NCI-H446 (cell line): ENCODE measurements at places on chromosomes 5 and 9.

DNA sequence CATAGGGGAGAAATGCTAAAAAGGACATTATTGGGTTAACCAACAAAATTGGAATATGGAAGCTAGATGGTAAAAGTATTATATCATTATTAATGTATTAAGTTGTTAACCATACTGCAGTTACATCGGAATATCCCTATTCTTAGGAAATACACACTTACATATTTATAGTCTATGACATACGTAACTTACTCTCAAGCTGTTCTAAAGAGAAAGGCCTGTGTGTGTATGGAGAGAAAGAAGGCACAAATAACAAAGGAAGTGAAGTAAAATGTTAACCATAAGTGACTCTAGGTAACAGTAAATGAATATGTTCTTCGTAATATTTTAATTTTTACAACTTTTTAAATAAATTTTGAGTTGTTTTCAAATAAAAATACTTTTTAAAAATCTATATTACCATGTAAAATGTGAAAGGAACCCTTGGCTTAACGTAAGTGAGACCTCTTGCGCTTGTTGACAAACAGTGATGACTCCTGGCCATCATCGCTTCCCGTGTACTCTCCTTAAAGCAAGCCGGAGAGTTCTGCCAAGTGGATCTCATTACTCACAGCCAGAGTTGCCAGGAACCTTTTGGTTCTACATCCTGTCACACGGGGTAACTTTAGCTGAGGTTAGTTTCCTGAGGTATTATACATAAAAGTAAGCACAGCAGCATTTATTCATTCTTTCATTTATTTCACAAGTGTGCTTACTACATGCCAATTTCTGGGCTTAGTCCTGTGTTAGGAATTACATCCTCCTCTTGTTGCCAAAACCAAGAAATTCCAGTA lies 165.4 kb downstream of the EPB41L4A start:
- DNase-seq: no peak

- DNase-seq: no peak
Observed at GRCh38 chr9:97300586-97300985, 6.9 kb upstream of the CCDC180 start.

- no peak for DNase-seq
Observed at GRCh38 chr5:167920589-167920988, 370.9 kb upstream of the WWC1 start.

DNA sequence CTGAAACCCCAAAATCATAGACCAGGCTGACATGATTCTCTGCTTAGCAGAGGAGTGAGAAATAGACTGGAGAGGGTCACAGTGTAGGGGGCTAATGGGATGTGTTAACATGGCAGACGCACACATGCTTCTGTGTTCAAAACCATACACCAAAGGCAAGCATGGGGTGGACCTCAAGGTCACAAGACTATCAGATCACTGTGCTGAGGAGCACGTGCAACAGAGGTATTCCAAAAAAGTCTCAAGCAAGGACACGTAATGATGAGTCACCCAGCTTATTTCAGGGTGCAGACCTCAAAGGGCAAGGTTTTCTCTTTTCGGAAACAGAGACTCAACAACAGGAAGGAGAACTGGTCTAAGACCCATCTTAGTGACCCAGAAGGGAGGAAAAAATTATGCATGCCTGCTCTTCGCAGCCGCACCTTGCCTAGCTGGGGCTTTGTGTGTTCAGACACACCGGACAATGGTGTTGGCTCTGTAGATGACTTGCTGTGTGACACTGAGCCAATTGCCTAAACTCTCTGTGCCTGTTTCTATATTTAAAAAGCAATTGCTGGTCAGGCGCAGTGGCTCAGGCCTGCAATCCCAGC lies 20.3 kb downstream of the WHRN start:
- DNase-seq: no peak

DNA sequence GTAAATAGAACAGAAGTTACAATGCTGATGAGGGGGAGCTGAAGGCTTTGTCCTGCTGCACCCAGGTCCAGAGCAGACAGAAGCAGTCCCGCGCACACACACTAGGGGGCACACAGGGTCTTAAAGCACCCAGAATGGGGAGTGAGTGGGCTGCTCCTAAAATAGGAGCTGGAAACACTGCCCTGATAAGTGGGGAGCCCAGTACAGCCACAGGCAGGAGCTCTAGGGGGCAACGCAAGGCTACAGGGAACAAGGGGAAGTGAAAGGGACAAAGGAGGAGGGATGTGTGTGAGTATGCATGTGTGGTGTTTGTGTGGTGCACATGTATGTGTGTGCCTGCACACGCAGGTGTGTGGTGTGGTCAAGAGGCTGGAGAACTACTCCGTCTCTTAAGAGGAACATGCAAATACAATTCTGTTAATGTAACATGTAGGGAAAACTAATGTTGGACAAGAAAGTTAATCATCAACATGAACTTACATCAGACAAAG lies 191.5 kb downstream of the ROR2 start:
- no peak for DNase-seq

DNA sequence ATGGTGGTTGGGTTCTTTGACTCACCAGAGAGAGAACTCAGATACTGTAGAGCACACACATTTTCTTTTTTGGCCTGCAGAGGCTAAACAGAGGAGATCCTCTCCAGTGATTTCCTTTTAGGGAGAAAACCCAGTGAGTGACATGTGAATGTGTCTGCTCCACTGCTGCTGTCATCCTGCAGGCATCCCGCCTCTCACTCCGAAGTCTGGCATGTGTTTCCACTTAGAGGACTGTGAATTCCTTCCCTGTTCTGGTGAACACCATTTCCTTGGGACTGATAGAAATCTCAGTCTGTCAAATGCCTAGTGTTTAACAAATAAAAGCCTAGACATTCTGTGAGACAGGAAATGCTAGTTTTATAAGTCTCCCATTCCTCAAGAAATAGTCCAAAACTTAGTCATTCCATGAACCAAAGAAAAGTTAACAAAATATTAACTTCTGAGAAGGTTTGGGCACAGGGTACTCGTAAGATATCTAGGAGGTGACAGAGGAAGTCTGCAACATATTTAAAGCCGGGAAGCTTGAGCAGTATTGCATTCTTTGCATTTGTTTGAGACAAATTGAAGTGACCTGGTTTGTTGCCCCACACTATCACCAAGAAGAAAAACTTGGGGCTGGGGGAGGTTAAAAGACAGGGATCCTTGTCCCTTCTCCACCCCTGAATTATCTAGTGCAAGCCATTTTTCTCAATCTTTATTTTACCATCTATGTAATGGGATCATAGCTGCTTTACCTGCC lies 74.9 kb upstream of the NIPAL4 start:
- no peak for DNase-seq

- no peak for DNase-seq
Observed at GRCh38 chr5:135304352-135305221, 94.4 kb downstream of the MACROH2A1 start.

GRCh38 chr5:14414656-14415023 lies 167.0 kb upstream of the OTULINL start:
- DNase-seq: no peak

DNA sequence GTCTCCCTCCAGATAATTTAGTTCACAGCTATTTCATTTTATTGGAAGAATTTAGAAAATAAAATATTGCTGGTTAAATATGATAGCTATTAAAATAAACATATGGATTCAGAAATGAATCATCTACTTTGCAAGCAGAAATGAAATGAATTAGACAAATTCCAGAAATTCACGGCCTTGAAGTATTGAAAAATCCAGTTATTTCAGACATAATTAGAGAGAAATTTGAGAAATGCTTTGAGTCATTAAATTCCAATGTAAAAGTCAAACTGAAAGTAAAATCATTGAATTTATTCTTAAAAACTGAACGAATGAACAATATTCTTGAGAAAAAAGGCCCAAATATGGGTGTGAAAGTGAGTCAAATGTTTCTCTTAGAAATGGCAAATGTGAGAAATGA lies 632.6 kb upstream of the EDIL3 start:
- no peak for DNase-seq

DNA sequence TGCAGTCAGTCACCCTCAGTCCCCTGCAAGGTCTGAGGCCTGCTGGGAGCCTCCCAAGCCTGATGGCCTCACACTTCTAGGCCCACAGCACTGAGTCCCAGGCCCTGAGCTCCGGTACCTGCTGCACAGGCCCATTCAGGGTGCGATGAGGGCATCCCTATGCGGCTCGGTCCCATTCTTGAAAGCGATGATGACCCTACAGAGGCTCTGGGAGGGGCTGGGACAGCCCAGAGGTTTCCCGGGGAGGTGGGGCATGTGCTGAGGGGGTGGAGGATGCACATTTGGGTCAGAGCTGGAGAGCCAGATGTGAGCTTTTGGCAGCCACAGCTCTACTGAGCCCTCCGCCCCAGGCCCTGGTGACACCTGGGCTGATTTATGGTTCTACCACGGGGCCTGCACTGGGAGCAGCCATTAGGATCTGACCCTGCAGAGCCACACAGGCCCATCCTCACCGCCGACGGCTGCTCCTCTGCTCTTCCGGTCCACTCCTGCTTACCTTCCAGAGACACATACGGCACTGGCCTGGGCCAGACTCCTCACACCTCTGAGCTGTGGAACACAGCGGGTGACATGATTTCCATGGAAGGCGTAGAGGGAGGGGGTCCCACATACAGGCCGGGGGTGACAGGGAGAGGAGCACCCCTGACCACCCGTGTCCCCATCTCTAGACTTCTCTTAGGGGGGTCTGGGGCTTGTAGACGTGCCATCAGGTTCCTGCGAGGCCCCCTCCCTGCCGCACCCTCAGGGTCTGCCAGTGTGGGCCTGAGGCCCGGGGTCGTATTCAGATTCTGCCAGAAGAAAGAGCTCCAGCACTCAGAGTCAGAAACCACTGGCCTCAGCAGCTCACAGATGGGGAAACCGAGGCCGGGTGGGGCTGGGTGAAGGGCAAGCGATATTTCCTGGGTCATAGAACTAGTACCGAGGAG lies 53.4 kb downstream of the COL23A1 start:
- no peak for DNase-seq

GRCh38 chr5:43619380-43619779 lies 16.4 kb downstream of the NNT start:
- no peak for DNase-seq

GRCh38 chr9:136762915-136763648 lies 1.2 kb downstream of the LCN15 start:
- DNase-seq: no peak

- no peak for DNase-seq
Observed at GRCh38 chr5:35884773-35885172, 28.1 kb downstream of the IL7R start.

DNA sequence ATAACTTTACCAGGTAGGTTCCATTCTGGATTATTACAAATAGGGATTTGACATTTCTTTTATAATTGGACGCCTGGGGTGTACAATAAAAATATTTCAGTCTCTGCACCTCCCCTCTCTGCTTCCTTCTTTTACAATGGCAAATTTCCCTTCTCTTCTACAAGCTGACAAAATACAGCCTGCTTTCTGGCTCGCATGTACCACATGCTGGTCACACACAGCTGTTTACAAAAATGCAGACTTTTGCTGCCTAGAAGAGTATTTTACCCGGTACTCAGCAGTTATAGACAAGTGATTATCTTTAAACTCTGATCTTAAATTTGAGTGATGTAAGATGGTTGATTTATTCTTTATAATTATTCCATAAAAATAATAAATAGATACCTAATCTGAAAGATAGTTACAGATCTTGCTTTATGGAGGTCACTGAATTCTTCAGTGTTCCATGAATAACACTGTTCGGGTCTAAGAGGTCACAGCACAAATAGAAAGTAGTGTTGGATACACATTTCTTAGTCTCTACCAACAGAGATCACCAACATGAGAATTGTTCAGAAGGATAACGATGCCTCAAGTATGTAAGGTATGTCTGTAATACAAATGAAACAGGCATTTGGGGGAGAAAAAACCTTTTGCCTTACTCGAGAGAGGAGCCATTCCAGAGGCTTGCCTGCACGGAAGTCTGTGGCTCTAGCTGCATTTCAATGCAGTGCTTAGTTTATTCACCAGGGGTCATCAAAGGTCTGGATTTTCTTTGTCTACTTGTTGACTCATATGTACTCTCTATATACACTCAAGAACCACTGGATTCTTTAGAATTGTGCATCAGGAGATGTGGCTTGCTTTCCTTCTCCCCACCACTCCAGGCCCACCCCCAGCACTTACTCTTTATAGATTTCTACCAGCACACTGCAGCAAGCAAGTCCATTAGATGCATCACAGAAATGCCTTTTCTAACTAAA lies 206.6 kb upstream of the RFX3 start:
- DNase-seq: peak; percentile 88

DNA sequence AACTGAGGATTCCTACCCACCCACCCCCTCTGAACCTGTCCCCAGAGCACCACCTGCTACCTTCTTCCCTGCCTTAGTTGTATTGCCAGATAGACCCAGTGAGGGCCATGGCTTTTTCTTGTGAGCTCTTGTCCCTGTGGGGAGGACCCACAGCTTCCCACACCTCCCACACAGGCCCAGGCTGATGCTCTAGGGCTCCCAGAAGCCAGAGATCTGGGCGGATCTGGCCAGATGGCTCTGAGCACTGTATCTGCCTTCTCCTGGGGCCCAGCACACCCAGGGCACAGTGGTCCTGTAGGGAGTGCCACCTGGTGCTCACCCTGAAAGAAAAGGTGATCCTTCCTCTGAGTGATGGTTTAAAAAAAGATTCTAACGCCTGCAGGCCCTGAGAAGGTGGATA lies 131.7 kb downstream of the DAB2IP start:
- DNase-seq: no peak

GRCh38 chr5:118701791-118702190 lies 286.6 kb downstream of the DTWD2 start:
- no peak for DNase-seq

- no peak for DNase-seq
Observed at GRCh38 chr9:78023003-78023741, 8.4 kb downstream of the GNAQ start.

GRCh38 chr9:31908158-31908890 lies 476.1 kb upstream of the ACO1 start:
- no peak for DNase-seq

GRCh38 chr9:26426551-26427131 lies 466.0 kb downstream of the CAAP1 start:
- peak; percentile 8 for DNase-seq

GRCh38 chr5:159944056-159944600 lies 27.8 kb downstream of the ADRA1B start:
- DNase-seq: no peak

GRCh38 chr5:113505181-113505580 lies 8.3 kb upstream of the YTHDC2 start:
- DNase-seq: no peak

DNA sequence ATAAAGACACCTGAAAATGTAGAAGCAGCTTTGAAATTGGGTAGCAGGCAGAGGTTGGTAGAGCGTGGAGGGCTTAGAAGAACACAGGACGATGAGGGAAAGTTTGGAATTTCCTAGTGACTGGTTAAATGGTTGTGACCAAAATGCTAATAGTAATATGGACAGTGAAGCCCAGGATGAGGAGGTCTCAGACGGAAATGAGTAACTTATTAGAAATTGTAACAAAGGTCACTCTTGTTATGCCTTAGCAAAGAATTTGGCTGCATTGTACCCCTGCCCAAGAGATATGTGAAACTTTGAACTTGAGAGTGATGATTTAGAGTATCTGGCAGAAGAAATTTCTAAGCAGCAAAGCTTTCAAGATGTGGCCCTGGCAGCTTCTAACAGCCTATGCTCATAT lies 382.5 kb downstream of the KCNN2 start:
- no peak for DNase-seq
